GM23248 (cell line): ENCODE measurements at places on chromosomes 7 and 10.

- no peak overlapping the region for H3K4me3 ChIP-seq
- H3K4me1 ChIP-seq: peaks cover 35% of the 10 kb centered on the region
- H3K27me3 ChIP-seq: no peaks in the 10 kb centered on the region
- no peak for DNase-seq
Observed at GRCh38 chr10:89209718-89210117, 2.6 kb upstream of the CH25H start.

- no peaks in the 10 kb centered on the region for H3K27me3 ChIP-seq
- peaks cover 23% of the 10 kb centered on the region for H3K4me1 ChIP-seq
- no peaks in the 10 kb centered on the region for H3K36me3 ChIP-seq
- peak; percentile 69 for DNase-seq
- peak overlapping the region; percentile 97 for H3K4me3 ChIP-seq
Observed at GRCh38 chr7:129612112-129613015, 844 bp downstream of the NRF1 start.

- H3K36me3 ChIP-seq: no peaks in the 10 kb centered on the region
- no peak overlapping the region for H3K4me3 ChIP-seq
- peaks cover 23% of the 10 kb centered on the region for H3K4me1 ChIP-seq
- DNase-seq: peak; percentile 99
- peak overlapping the region; percentile 35 for H3K27ac ChIP-seq
- no peaks in the 10 kb centered on the region for H3K27me3 ChIP-seq
Observed at GRCh38 chr7:114889646-114890285, 32.1 kb upstream of the MDFIC start.

DNA sequence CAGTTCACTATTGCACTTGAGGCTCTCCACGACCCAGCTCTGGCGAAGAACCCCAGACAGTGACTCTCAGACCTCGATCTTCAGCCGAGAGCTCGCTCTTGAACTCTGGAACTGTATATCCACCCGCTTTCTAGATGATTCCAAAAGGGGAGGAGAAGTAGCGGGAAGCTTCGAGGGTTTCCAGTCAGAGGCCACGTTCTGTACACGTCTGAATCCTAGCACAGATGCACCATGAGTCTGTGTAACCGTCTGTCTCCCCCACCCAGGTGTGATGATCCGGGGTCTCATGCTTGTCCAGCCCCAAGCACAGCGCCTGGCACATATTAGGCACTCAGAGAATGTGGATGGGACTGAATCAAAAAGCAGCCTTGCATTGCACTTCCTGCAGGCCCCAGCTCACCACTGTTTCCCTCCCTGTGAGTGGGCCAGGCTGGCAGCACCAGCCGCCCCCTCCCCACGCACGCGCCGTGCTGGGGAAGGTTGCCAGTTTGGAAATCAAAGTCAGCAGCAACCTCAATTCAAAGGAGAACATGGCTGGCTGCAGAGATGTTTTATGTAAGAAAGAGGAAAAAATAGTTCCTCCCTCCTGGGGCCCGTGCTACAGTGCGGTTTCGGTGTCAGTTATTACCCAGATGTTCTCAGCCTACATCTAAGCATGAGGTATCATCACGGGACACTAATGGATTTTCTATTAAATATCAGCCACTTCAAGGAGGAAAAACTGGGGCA, 5.7 kb downstream of the GRID2IP start:
- H3K4me1 ChIP-seq: no peaks in the 10 kb centered on the region
- no peak overlapping the region for H3K4me3 ChIP-seq
- DNase-seq: no peak
- no peaks in the 10 kb centered on the region for H3K27me3 ChIP-seq
